Osteoblast (primary cell): ENCODE measurements at places on chromosomes 13 and 19. TPM values are rescaled to one million over a fixed set of nuclear protein-coding genes. Genes with fewer than 3 reads are reported as not detected.

DNA sequence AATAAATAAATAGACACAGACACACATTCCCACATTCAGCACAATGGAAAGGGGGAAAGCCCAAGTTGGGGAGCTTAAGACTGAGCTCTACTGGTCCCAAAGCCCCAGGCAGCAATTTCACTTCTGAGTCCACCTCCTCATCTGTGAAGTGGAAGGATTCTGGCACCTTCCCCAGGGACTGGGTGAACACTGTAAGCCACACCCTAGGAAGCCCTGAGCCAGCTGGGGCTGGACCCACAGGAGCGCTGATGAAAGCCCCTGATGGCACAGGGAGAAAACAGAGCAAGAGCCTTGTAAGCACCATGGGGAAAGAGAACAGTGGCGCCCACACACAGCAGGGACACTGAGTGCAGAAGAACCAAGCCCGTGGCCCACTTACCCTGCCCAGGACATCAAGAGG lies 37.8 kb downstream of the EPS15L1 start:
- no peak for DNase-seq

The CD22 gene
- total RNA-seq, result under 0.01 TPM in 1 of 2 replicates, not detected in the other

- no peak for DNase-seq
Measured at GRCh38 chr19:32265995-32266394, 79.4 kb upstream of the ZNF507 start.

GRCh38 chr13:51957377-51958216 lies 53.7 kb downstream of the ATP7B start:
- no peak for DNase-seq

The RFPL4A gene
- not detected in 2 replicates for total RNA-seq

The KLK14 gene
- total RNA-seq, result not detected in 2 replicates

DNA sequence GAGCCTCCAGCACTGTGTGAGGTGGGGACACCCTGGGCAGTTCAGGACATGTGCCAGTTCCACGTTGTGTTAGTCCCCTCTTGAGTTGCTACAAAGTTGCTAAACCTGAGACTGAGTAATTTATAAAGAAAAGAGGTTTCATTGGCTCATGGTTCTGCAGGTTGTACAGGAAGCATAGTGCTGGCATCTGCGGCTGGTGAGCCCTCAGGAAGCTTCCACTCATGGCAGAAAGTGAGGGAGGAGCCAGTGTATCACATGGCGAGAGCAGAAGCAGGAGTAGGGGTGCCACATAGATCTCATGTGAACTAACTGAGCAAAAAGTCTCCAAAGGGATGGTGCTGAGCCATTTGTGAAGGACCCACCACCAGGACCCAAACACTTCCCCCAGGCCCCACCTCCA lies 33.2 kb downstream of the TRPM4 start:
- DNase-seq, result no peak

The KMT2B gene
- 6.5 and 6.8 TPM in 2 replicates for total RNA-seq

DNA sequence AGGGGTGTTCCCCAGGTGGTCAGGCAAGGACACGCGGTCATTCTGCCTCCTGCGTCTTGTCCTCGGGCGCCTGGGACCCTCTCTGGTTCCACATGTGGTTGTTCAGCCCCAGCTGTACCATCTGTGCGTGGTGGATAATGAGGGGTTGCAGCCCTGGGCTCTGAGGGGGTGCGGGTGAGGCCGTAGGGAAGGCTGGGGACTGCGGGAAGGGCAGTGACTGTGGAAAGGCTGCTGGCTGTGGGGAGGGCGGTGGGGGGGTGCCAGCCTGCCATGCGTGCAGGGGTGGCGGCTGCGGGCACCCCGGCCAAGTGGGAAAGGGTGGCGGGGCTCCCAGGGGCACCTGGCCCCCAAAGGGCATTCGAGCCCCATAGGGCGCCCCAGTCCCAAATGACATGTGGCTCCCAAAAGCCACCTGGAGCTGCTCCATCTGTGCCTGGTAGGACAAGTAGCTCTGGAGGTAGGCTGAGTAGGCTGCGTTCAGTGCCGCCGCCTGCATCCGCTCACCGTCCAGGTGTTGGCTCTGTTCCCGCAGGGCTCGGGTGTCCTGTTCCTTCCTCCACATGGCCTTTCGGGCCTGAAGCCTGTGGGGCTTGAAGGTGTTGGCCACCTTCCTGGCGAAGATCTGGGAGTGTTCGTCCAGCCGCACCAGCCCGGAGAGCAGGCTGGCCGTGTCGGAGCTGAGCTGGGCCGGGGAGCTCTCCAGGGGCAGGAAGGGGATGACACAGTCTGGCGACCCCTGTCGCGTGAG lies 15.1 kb downstream of the TICAM1 start:
- peak; percentile 54 for DNase-seq

The NXNL1 gene
- not detected in 2 replicates for total RNA-seq

- DNase-seq, result peak; percentile 91
Measured at GRCh38 chr19:40549007-40549708, 27.5 kb upstream of the SHKBP1 start.

The TNPO2 gene
- total RNA-seq, result 36.6 and 39.8 TPM in 2 replicates

DNA sequence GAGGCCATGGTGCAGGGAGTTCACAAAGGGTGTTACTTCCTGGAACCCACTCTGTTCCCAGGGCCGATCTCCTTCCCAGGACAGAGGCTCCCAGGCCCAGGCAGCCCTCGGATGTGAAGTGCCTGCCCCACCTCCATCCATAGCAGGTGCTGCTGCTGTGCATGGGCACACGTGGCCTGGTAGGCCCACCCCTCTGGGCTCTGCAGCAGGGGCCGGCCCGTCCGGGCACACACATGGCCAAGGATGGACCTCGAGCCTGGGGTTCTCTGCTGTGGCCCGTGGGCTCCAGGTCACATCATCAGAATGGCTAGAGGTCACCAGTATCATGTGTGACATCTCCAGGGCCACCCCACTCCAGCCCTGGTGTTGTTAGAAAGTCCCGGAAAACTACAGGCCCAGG lies 71.8 kb downstream of the GADD45B start:
- DNase-seq, result peak; percentile 69

- DNase-seq, result peak; percentile 36
Measured at GRCh38 chr13:46232281-46232680, 20.6 kb downstream of the LRRC63 start.
